Tongue (tissue), 3 donors: ENCODE measurements at places on chromosomes 2 and 18. TPM values are rescaled to one million over a fixed set of nuclear protein-coding genes. Genes with fewer than 3 reads are reported as not detected.

CRACDL gene
- 5.7 TPM for total RNA-seq

KIAA2012 gene
- total RNA-seq = 0.21 TPM

NFU1 gene
- total RNA-seq = 45.1 TPM

CABYR gene
- total RNA-seq = 0.41 TPM

CXCR1 gene
- 0.31 TPM for total RNA-seq

NEU4 gene
- total RNA-seq = 9.4 TPM

MBD1 gene
- total RNA-seq = 68.7 TPM

SERPINB12 gene
- total RNA-seq = 2.6 TPM

GALNT14 gene
- total RNA-seq = 5.6 TPM
